ENCODE measurements at places on chromosomes 2 and 18.

- no peak for DNase-seq
Measured at GRCh38 chr2:100008956-100009355, 133.4 kb downstream of the AFF3 start.

DNA sequence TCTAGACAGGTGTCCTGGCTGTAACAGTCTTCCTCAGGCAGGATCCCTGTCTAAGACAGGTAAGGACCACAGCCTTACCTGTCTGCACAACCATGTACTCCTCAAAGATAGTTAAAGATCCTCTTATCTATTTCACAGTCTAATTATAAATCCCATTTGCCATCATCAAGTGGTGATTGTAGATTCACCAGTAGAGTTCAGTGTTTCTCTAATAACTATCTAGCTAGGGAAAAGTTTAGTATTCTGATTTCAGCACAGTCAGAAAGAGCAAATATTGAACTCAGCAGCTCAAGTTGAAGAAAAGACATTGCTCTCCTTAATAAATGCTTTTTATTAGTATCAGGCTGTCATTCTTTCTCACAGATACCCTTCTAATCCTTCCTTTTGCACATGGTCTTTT lies 1305.5 kb upstream of the NXPH2 start:
- no peak for DNase-seq

DNA sequence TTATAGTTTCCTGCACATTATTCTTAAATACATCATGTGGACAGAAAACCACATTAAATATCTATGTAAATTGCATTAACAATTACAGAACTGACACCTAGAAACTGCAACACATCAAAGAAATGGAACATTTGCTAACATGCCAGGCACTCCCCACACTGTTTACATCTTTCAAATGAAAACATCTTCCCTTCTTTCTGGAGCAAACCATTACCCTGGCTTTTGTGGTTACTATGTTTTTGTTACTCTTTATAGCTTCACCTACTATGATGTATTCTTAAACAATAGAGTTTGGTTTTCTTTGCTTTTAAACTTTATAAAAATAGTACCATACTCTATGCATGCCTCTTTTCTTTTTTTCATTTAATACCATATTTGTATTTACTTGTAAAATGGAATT lies 1894.5 kb upstream of the CELF4 start:
- no peak for DNase-seq

DNA sequence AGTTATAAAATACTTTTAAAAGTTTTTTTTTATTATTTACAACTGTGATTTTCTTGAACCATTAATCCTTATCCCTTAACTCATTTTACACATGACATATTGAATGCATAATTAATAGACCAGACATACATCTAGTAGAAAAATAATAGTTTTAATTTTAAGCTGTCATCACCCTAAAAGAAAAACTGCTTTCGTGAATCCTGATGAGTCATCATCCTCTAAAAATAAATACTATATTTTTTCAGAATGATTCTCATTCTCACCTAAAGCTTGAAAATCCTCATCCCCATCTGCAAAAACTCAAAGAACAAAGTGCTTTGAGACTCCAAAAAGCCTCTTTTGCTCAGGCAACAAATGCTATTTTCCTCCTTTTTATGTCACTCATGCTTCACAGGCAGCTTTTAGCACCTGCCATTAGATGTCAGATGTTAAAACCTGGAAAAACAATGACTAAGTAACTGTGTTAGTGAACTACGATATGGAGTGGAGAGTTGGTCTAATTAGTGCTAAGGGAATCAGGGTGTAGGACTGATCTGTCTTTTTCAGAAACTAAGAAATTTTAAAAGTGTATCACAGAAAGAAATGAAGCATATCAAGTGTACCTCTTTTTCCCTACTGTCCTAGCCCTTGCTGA lies 297.6 kb downstream of the TMX3 start:
- DNase-seq: no peak

GRCh38 chr2:127170452-127171197 lies 49.5 kb downstream of the CYP27C1 start:
- no peak for DNase-seq

DNA sequence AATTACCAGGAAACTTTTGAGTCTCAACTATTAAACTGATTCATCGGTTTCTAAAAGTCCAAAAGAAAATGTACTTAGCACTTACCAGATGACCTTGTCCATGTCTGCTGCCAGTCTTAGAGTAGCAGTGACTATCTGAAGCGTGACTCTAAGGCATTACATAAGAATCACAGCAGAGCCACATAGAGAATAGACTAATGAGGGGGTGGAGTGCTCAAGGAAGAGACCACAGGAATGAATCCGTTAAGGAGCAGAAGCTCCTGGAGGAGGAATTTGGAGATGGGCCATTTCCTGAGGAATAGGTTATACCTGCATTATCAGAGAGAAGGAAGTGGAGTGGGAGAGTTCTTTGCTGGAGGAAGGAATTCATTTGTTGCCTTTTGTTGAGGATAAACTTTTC lies 116.0 kb downstream of the MAP3K20 start:
- DNase-seq: no peak

- no peak for DNase-seq
Measured at GRCh38 chr2:241870081-241870541, 582 bp downstream of the RTP5 start.

GRCh38 chr2:192228685-192229084 lies 34.0 kb upstream of the TMEFF2 start:
- no peak for DNase-seq

GRCh38 chr2:138708682-138709241 lies 71.4 kb downstream of the NXPH2 start:
- no peak for DNase-seq

DNA sequence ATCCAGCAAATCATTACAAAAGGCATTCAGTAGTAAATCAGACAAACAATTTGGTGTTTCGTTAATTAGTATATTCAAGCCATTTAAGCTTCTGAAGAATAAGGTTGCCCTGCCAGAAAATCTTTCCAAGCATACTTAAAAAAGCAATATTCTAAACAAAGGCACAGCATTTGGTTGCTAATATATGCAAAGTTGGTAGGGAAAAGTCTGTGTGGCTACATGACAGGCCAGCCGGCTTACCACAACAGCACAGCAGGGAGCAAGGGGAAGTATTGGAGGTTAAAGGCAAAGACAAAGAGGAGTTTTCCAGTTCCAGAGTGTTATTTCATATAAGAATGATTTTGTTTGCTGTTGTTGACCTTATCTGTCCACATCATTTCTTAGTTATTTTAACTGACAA lies 282.3 kb downstream of the MBD5 start:
- no peak for DNase-seq

DNA sequence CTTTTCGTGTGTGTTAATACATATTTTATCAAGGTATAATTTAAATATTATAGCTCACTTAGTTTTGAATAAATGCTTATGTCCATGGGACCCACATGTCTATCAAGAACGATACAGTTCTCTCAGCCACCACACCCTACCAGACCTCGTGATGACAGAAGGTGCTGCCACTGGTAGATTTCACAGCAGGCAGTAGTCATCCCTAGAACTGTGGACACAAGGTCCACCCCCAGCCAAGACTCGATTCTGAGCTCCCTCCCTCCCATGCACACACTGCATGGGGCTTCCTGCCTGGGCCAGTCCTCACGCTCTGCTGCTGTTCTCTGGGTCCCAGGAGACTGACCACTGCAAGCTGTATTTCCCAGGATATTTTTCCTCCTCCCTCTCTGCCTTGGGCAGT lies 26.5 kb upstream of the CREB1 start:
- DNase-seq: peak; percentile 76
